ENCODE measurements at places on chromosomes 5 and 9.

DNA sequence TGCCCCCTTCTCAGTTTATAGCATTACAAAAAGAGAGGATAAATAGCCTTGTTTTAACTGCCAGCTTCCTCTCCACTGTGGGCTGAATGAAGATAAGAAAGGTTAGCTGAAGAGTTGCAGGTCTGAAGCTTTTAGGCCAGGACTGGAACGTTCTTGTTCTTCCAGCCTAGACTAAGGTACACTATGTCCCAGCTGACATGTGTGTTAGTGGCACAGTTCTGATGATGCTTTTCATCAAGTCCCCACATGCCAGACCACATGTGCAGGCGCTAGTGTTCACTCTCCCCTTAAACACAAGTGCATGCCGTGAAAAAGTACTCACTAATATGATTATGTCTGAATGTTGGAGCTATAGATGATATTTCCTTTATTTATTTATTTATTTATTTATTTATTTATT, 40.7 kb downstream of the STXBP1 start:
- no peak for DNase-seq

DNA sequence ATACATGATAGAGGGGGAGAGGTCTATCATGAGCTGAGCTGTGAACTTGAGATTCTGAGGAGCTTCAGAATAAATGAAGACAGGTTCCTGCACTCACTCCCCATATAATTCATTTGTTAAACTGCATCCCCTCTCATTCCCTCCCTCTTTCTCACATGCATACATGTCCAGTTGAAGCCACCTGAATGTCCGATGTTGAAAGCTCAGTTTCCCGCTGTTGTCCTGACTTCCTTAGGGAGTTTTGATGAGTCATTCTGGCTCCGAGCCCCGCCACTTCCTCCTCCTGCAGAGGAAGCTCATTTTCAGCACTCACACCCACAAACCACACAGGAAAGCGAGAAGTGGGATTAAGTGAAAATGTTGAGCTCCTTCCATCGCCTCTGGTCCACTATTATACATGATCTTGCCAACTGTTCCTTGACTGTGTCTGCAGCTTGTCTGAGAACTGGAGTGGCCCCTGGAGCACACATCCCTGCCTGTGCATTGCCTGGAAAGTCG, 121.2 kb downstream of the CEMIP2 start:
- peak; percentile 39 for DNase-seq

- no peak for DNase-seq
Observed at GRCh38 chr5:135488727-135489465, 36.7 kb upstream of the TIFAB start.

DNA sequence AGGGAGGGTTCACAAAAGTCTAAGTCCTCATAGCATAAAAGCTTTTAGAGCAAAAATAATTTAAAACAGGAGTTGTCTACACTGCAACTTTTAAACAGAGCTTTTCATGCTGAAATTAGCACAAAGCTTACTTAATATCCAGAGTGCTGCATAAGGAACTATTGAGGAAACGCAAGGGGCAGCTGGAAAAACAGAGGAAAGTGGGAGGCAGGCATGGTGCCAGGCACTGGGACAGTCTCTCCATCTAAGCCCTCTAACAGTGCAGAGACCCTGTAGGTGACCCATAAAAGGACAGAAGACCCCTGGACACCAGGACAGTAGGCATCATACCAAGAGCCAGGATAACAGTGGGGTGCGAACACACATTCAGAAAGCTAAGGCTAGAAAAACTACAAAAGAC, 49.3 kb downstream of the ADAMTS12 start:
- DNase-seq = no peak

GRCh38 chr5:145243016-145243415, 592.1 kb downstream of the PRELID2 start:
- DNase-seq = no peak

DNA sequence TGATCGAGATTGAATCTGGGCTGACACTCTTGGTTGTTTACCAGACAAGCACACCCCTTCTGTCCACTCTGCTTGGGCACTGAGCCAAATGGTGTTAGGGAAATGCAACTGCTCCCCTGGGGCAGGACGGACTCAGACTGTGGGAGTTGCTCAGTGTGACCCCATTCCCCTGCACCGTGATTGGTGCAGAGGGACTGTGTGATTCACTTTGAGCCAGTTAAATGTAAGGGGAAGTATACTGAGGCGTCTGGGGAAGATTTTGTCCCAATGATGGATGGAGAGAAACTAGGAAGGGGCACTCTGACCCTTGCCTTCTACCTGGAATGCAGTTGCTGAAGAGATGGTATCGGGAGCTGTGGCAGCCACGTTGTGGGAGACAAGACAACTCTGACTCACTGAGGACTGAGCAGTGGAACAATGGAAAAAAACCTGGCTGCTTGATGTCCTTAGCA, 196.0 kb upstream of the ANKRD55 start:
- no peak for DNase-seq

DNA sequence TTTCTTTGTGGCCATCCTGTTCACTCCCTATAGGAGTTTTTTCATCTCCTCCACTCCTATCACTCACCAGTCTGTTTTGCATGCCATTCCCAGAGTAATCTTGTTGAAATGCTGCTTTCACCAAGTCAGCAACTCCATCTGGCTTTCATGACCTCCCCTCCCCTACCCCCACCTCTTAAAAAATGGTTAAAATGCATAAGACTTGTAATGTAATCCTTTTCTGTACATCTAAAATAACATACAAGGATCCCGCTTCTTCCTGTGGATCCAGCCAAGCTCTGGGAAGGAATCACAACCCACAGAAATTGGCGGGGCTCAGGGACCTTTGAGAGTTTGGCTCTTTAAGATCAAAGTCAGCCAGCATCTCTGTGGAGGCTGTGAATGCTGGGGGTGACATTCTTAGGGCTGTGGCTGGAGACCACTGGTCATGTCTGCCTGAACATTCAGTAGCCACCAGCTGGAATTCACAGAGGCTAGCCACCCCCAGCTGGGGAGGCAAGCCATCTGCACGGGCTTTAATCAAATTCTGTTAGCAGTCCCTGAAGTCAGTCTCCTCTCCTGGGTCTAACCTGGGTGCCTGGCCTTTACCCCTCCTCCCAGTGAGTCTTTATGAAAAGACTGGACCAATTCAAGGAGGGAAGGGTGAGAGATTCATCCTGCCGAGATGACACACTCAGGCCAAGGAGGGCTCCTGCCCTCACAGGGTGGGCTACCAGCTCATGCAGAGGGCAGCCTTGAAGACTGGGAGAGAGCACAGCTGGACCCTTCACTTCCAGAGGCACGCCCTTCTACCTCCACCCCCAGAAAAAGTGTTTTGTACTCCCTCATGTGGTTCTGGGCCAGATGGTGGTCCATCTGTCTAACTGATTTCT, 132.9 kb downstream of the LIFR start:
- no peak for DNase-seq

DNA sequence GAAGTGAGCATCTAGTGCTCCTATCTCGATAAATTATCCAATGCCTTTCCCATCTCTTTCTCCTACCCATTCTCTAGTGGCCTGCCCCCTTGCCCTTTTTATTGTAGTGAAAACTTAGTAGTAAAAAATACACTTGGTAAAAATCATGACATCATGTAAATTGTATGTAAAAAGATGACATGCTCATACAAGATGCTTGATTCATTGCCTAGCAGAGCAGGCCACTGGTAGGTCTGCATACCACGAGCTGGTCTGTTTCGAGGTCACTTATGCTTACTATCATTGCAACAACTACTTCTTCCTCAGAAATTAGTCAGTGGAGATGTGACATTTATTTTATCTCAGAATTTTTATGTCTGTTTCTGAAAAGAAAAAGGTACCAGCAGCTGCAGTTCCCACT, 177.3 kb downstream of the C9orf152 start:
- DNase-seq = no peak

DNA sequence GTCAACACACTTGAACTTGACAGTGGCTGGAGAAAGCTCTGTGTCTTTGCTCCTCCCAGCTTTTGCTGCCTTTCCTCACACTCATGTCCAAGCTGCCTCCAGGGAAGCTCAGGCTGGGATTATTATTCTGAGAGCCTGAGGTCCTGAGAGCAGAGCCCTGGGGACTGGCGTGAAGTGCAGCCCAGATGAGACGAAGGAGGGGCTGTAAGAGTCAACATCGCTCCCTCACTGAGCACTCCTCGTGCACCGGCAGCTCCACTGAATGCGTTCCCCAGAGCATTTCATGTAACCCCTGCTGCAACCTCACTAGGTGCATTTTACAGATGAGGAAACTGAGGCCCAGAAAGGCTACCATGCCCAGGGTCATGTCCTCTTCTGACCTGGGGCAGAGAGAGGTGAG, 63.5 kb upstream of the PHYKPL start:
- no peak for DNase-seq

GRCh38 chr5:35922468-35922867, 16.0 kb downstream of the CAPSL start:
- DNase-seq = no peak

GRCh38 chr5:31052937-31053658, 140.4 kb upstream of the CDH6 start:
- DNase-seq = no peak

GRCh38 chr5:14143546-14143840, 351 bp downstream of the TRIO start:
- DNase-seq = no peak

GRCh38 chr9:36337865-36338264, 62.2 kb downstream of the RNF38 start:
- DNase-seq = no peak

- DNase-seq = no peak
Observed at GRCh38 chr9:124222109-124222508, 35.6 kb upstream of the NEK6 start.

DNA sequence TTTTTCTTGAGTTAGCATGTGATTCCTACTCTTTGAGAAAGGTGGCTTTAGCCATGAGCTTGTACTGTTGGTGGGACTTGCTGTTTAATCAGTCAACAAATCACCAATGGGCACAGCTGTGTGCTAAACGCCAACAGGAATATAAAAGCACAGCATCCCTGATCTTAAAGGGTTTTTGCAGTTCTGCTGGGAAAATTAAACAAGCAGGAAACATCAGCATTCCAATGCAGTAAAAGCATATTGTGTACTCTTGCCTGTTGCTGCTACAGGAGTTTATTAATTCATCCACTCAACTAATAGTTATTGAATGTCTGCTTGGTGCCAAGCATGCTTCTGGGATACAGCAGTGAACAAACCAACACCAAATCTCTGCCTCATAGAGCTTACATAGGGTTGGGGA, 27.4 kb upstream of the F2RL1 start:
- DNase-seq = no peak

DNA sequence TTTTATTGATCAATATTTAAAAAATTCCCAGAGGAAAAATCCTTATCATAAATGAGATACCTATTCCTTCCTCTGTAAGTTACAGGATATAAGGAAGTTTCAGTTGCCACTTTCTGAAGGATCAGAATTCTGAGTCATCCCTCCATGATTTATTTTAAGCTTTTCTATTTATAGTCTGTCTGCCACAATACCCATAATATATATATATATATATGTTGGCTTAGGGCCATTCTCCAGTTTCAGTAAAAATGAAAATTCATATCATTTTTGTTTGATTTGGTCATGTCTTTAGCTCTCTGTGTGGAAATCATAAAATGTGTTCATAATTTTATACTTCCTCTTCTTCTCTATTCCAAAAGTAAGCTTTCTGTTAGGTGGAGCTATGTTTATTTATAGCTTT, 215.8 kb upstream of the CYLC2 start:
- DNase-seq = no peak

DNA sequence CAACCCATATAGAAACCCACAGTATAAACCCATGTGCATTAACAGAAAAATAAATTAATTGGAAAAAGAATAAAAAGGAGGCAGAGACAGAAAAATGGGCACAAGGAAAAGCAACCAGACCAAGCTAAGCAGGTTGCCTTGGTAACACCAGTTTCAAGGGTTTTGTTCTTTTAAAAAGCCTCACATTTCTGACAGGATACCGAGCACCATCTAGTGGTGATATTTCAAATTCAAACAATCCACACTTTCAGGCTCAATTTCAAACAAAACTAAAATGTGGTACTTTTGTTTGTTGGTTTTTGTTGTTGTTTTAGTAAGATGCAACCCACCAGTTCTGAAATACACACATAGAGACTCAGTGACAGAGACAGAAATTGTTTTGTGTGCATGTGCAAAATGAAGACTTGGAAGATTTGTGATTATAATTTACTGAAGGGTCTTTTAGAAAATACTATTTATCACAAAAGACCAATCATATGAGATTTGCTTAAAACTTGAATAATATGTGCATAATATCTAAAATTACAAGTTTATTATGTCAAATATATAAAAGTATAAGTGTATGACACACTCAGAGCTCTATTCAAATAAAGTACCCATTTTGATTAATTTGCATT, 318.2 kb downstream of the SLCO4C1 start:
- peak; percentile 43 for DNase-seq
